ENCODE measurements at places on chromosomes 12 and 14.

GRCh38 chr14:23483236-23483854 is 13.8 kb downstream of the NGDN start:
- no peak for DNase-seq

GRCh38 chr12:3316776-3317480 is 174.1 kb upstream of the PRMT8 start:
- no peak for DNase-seq

GRCh38 chr14:77133720-77134338 is 7.8 kb downstream of the ZDHHC22 start:
- peak; percentile 25 for DNase-seq

DNA sequence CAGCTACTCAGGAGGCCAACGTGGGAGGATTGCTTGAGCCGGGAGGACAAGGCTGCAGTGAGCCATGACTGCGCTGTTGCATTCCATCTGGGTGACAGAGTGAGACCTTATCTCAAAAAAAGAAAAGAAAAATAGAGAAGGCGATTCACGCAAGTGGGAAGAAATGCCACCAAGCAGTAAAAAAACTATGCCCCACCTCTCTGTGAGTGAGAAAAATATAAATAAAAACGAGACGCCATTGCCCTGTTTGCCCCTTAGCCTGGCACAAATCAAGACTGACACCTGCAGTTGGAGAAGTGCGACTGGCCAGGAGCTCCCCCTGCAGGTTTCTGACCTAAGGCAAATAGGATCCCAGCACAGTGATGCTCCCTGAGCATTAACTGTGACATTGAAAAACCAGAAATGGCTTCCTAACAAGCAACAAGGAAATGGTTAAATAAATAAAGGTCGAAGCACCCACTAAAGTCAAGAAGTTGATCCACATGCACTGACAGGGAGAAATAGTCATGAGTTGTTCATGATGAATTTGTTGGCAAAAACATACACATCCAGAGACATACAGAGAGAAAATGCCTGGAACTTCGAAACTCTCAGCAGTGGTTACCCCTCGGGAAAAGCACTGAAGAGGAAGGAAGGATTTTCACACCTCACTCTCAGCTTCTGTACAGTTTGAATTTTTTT is 21.1 kb downstream of the GSC start:
- no peak for DNase-seq

DNA sequence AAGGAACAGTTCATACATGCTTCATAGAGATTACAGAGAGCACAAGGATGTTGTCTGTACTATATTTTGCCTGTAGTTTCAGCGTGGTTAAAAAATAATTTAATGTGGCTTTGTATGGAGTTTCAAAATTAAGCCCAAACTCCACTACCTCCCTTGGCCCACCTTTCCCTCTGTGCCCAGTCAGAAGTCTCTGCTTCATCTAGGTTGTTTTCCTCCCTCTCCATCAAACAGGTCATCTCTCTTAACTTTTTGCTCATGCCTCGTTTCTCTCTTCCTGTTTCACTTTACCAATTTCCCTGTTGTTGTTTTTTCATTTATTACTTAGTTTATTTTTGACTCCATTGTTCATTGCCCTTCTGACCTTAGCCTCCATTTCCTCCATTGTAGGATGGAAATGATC is 94.9 kb upstream of the NEDD1 start:
- no peak for DNase-seq

DNA sequence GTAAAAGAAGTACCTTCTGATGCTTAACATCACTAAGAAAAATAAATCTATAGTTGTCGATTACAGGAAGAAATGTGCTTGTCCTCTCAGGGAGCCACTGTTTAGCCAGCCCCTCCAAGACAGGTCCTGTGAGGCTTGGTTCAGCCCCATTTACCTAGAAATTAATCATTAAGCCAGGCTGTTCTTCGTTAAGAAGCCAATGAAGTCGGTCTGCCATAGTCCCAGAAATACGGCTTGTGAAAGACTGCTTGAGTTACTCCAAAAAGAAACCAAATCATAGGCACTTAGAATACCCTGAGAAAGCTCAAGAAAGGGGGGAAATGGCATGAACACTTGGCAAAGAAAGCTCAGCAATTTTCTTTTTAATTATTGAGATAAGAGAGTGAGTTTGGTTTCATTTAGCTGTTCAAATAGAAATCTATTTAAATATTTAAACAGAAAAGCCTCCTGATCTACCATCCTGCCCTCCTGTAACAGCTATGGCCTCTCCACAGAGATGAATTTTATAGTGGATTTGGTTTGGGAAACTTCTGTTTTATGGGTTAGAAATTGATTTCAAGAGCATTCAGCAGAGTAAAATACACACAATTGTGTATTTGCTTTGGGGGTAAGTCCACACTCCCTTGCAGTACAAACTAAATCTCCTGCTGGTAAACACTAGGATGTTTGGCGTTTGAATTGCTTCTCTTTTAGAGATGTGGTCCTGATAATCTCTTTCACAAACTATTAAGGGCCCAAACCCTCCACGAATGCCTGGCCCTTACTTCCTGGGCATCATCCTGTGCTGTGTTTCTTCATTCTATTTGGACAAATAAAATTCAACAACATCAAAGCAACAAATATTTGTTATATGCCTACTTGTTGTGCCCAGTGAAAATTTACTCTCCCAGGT is 234.4 kb downstream of the SEC23A start:
- no peak for DNase-seq

- no peak for DNase-seq
Measured at GRCh38 chr12:86264451-86265328, 8.5 kb upstream of the MGAT4C start.

GRCh38 chr12:95877622-95878021 is 18.9 kb downstream of the SNRPF start:
- no peak for DNase-seq
